ENCODE measurements at places on chromosomes 5 and 9.

GRCh38 chr5:58505502-58505901, 14.3 kb downstream of the GAPT start:
- DNase-seq = no peak

DNA sequence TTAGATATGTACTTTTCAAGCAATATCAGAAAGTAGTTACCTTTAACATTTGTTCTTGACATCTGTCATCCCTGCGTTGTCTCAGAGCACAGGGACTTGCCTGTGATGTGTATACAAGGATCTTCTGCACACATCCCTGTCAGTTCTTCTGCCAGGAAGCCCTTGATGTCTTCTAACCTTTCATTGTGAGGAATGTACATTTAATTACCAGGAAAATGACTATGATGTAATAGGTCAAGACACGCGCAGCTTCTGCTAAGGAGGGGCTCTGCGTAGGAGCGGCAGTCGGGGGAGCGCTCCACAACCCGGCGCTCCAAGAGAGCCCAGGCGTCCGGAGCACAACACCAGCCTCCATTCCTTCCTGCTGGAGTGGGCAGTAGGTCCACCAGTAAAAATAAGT, 119.7 kb downstream of the IRX2 start:
- no peak for DNase-seq

- DNase-seq = no peak
These were observed 30.1 kb downstream of the GSN start for GRCh38 chr9:121298016-121298538.

DNA sequence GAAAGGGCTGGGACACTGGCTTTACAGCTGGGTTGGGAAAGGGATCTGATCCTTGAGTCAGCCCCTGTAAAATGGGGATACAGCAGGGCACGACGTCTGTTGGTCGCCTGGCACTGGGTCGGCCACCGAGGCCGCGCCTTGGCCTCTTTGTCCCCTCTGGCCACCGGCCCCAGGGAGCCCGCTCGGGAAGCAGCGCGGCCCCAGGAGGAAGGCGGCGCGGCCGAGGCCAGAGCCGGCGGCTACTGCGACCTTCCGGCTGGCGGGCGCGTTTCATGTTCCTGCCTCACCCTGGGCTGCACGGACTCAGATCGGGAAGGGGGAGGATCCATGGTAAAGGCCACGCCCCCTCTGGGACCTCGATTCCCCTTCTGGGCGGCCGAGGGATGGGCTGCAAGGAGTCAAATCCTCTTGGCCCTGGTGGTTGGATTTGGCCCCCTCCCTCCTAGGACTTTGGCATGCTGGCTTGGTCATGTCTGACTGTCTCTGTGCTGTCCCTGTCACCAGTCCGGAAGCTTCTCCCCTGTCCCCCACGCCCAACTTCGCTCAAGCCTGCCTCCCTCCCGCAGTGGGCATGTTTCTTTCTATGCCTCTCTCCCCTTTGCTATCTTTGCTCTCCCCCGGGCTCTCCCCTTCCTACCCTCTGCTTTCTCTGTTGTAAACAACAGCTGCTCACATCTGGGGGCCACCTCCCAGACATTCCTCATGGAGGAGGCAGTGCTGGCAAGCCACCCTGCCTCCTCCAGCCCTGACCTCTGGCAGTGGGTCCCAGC, 25.8 kb downstream of the FPGS start:
- DNase-seq = no peak

- DNase-seq = no peak
These were observed 699.6 kb downstream of the TAF11L14 start for GRCh38 chr5:18333841-18334240.

GRCh38 chr5:163439092-163439425, 1.7 kb downstream of the CCNG1 start:
- no peak for DNase-seq

DNA sequence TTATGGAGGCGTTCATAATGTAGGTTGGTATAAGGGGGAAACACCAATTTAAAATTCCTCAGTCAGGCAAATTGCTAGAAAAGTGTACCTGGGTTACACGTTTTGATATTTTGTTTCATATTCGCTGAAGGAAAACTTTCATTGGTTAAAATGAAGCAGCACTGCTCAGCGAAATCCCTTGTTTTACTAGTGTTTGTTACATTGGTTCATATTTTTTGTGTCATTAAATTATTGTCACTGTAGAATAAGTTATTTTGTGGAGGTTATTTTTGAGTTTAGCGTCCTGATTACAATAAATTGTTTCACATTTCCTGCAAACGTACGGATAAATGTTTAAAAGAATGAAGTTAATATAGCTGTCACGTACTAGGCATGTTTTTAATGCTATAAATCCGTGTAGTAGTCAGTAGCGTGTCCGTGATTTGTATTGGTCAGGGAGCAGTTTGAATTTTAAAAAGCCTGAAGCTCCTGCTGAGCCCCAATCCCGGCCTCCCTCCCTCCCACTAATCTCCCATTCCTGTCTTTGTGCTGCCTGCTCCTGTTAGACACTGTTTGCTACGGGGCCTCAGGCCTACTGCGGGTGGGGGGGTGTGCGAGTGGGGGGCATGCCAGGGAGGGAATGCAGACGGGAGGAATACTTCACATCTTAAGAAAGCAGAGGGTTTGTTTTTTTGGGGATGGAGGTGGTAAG, 2.0 kb downstream of the NIPBL start:
- DNase-seq = no peak

DNA sequence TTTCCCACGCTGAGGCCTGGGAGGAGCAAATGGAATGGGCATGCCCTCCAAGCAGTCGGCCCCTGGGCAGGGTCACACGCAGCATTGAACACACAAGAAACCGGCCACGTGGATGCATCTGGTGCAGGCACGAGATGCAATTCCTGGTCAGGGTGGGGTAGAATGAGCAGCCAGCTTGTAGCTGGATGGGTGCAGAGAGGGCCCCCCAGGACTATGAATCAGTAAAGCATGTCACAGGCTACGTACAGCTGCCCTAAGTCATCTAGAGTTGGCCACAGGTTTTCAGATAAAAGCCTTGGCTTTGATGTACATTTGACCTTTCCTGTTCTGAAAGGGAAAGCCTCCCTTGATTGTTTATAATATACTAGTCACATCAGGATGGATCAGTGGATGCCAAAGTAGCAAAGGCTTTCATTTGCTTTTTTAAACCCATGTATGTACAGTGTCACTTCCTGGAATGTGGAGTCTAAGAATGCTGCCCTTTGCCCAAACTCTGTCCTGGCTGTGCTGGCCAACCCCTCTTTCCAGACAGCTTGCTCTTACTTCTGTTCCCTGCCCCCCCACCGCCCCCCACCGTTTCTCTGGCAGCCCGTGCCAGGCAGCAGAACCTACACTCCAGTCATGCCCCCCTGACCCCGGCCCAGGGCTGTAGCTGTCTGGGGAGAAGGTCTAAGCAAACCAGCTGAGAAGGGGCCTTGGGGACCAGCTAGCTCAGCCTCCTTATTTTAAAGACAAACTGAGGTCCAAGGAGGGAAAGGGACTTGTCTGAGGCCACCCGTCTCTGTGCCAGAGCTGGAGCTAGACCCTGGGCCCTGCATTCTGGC, 169.2 kb downstream of the HSPA4 start:
- DNase-seq = no peak

GRCh38 chr9:31587146-31587545, 797.3 kb upstream of the ACO1 start:
- DNase-seq = no peak

- DNase-seq = no peak
These were observed 106.0 kb upstream of the KIF2A start for GRCh38 chr5:62199792-62200716.

DNA sequence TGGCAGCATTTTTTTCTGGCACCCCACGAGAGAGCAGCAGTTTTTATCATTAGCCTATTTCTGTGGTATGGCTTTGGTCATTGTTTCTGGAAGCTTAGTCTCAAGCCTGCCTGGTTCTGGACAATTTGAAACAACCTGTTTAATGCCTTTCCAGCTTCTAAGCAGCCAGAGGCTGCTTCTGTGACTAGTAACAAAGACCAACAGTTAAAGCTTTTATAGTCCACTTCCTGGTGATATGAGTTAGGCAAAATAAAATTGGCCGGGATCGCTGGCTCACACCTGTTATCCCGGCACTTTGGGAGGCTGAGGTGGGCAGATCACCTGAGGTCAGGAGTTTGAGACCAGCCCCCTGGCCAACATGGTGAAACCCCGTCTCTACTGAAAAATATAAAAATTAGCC, 24.0 kb downstream of the LYRM7 start:
- no peak for DNase-seq

DNA sequence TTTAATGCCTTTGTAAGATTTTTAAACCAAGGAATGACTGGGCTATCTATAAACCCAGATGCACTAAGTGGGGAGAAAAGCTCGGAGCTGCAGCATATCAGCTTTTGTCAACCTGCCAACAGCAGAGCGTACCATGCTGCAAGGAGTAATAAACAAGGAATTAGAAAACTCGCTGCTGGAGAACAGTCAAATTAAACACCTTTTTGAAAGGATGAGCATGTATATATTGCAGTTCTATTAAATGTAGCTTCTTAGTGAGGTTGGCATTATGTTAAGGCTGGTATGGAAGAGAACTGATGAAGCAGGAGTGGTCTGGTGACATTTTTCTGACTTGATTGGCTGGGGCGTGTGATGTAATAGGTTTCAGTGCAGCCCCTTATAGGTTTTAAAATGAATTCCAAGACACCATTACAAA, 74.7 kb downstream of the PIK3R1 start:
- DNase-seq = no peak

GRCh38 chr5:22577711-22578110, 275.4 kb downstream of the CDH12 start:
- no peak for DNase-seq

DNA sequence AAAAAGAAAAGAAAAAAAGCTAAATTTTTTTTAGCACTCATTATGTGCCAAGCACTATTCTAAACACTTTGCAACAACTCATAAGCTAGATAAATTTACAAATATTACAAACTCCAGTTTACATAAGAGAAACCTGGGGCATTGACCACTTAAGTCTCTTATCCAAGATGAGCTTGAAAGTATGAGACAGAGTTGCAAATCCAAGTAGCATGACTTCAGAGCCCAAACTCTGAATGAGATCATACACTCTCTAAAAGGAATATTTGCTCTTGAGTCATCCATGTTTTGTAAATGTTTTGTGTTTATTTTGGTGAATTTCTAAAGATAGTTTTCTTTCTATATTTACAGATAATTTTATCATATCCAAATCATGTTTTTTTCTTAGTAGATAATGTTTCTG, 4.0 kb upstream of the SHOC1 start:
- DNase-seq = no peak

DNA sequence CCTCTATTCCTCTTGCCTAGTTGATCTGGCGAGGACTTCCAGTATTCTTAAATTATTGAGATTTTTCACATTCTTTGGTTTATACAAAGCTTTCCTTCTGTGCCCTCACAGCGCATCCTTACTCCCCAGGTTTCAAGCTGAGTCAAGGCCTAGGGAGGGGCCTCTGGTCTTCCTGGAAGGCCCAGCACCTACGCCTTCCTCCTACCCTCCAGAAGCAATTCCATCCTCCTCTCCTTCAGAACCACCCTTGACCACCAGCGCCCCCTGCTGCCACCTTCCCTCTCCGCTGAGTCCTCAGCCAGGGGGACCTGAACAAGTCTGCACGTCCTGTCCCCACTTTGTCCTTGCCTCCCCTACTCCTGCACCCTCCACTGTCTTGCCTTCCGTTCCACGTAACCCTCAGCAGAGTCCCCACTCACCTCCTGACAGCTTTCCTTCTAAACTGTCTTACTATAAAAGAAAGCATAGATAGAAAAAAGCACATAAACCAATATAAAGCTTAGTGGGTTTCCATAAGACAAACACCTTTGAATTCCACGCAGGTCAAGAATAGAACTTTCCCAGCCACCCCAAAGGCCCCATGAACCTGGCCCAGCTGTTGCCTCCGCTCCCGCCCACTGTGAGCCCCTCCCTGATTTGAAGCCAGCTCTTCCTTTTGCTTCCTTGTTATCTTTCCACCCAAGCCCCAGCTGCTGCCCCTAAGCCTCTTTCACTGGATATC, 63.0 kb upstream of the CTSL start:
- no peak for DNase-seq

DNA sequence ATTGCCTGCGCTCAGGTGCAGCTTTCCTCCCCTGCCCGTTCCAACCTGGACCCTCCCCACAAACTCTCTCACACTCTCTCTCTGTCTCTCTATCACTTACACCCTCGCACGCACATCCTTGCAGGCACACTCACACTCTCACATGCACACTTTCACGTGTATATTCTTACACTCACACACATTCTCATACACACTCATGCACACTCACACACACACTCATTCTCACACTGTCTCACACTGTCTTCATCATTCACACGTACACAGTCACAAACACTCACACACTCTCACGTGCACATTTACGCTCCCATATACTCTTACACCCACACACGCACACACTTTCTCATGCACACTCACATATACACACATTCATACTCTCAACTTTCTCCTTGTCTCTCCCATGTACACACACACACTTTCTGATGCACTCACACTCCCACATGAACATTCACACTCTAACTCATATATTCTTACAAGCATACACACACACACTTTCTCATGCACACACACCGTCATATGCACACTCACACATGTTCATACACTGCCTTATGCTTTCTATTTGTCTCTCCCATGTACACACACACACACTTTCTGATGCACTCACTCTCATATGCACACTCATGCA, 229.3 kb downstream of the SNX18 start:
- no peak for DNase-seq

DNA sequence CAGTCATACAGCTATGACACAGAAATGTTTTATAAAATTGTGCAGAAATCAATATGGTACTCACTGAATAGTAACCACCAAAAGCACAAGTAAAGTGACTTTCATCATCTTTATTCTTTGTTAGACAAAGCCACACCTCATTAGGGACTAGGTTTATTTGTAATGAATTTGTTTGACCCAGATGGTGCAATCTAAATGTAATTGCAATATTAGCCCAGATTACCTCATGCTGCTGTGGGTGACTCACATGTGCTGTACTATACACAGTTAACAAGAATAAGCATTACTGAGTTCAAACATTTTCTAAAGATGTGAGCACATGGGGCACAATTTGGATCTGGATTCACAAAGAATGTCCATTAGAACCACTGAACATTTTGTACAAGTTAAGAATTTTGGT, 759.3 kb upstream of the TYRP1 start:
- no peak for DNase-seq

- DNase-seq = no peak
These were observed 1050.7 kb downstream of the TLE4 start for GRCh38 chr9:80622508-80622907.

GRCh38 chr9:36407122-36407723, 7.2 kb upstream of the RNF38 start:
- no peak for DNase-seq

- DNase-seq = no peak
These were observed 26.4 kb downstream of the IL9 start for GRCh38 chr5:135869276-135869675.

GRCh38 chr5:132303589-132303988, 9.4 kb downstream of the SLC22A4 start:
- no peak for DNase-seq
